Memory B cell (primary cell): ENCODE measurements at places on chromosomes 1 and 21.

DNA sequence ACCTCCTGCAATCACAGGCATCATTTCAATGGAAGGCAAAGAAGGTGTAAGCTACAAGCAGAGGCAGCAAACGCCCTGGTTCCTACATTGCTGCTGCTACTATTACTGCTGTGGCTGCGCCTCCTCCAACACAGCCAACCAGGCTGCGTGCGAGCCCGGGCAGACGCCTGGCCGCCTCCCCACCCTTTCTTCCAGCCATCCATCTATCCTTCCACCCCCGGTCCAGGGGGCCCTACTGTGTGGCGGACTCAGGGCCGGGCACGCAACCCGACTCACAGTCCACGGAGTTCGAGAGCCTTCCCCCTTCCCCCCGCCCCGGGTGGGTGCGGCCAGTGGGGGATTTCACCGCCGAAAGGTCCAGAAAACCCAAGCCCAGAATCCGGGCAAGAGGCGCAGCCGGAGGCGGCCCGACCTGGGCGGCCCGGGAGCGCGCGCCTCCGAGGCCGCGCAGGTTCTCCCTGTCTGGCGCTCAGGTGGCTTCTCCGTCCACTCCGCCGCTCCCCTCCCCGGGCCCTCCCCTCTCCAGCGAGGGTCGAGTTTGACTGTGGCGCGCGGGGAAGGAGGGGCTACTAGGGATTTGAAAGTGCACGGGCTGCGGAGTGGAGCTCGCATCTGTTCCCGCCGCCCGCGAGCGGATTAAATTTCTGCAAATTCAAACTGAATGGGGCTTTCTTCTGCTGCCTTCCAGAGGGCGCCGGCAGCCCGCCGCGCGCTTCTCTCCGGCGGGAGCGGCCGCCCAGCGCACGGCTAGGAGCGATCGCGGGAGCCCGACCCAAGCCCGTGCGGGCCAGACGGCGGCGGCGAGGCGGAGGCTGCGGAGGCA is at the start of gene HUNK:
HUNK (plus strand) TSS at position 569 of the 823 bp plus-strand sequence. CDS start 655 bp downstream, outside the sequence.
- peak within 1 kb of the TSS; percentile 84 for H3K4me3 ChIP-seq
- peak; percentile 24 for DNase-seq
- H3K36me3 ChIP-seq = no peaks in the 10 kb centered on the region
- peaks cover 24% of the 10 kb centered on the region for H3K27me3 ChIP-seq

GRCh38 chr1:203589171-203589570 is 37.5 kb upstream of the ATP2B4 start:
- H3K4me3 ChIP-seq = no peak overlapping the region
- H3K36me3 ChIP-seq = no peaks in the 10 kb centered on the region
- no peak overlapping the region for H3K27ac ChIP-seq
- no peak for DNase-seq

DNA sequence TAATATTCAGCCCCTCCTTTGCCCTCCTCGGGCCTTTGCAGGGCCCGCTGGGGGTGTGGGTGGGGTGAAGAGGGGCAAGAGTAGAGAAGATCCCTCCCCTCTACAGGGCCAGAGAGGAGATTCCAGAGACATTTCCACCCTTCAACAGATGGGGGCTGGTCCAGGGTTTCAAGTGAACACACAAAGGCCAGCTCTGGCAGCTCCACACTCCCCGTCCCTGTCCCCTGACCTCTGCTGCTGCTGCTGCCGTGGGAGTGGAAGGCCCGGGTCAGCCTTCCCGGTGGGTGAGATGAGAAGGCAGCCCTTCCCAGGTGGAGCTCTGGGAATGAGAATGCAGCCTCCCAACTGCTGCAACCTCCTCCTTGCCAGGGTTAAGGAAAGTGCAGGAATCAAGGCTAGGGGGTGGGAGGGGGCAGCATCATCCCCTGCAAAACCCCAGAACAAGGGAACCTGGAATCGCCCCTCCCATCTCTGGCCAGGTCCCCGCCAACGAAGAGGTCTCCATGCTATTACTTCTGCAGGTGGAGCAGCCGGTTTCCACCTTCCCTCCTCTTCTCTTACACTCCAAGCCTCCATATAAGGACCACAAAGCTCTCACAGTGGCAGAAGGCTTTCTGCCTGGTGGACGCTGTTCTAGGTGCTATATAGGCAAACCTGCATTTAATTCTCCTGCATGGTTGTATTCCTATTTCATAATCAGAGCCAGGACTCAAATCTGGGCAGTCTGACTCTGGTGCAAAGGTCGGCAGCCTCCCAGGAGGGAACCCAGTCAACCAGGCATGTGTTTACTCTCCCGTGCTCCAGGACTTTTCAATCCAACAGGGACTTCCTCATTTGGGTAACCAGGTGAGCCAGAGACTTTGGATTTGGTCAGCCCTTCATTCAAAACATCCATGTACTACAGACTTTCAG is 22.9 kb upstream of the ARHGEF10L start:
- peaks cover 15% of the 10 kb centered on the region for H3K27me3 ChIP-seq
- DNase-seq = no peak
- H3K36me3 ChIP-seq = peaks cover 2% of the 10 kb centered on the region
- no peak overlapping the region for H3K4me3 ChIP-seq

DNA sequence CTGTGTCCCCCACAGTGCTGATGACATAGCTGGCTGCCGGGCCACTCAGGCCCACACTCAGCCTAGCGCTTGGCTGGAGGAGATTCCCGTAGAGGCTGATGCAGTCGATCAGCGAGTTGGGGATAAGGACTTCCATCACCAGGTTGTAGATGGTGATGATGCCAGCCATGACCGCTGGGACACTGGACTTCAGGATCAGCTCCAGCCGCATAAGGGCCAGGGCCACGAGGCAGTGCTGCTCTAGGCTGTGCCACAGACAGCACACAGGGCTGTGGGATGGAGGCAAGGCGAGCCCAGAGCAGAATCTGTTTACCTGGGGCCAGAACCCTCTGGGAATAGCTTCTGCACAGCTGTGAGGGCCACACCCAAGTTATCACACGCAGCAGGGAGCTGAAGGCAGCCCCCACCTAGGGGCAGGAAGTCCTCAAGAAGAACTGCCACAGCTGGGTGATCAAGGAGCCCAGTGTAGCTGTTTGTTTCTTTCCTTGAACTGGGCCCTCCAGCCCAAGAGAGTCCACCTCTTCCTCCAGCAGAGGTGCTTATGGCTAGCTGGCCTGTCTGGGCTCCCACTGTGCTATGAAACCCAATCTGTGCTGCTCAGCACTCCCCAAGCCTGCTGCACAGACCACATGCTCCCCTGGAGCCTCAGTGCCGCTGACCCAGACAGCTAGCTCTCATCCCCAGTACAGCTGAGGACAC is 6.2 kb downstream of the SLC2A1 start:
- peaks cover 25% of the 10 kb centered on the region for H3K36me3 ChIP-seq
- no peaks in the 10 kb centered on the region for H3K27me3 ChIP-seq
- H3K4me1 ChIP-seq = peaks cover 57% of the 10 kb centered on the region
- peak overlapping the region; percentile 89 for H3K4me3 ChIP-seq
- peak; percentile 60 for DNase-seq

- H3K27me3 ChIP-seq = peaks cover 13% of the 10 kb centered on the region
- no peak overlapping the region for H3K4me3 ChIP-seq
- DNase-seq = no peak
- H3K36me3 ChIP-seq = no peaks in the 10 kb centered on the region
Measured at GRCh38 chr1:236000781-236001180, 64.1 kb downstream of the NID1 start.

- no peaks in the 10 kb centered on the region for H3K27me3 ChIP-seq
- no peak for DNase-seq
- H3K27ac ChIP-seq = no peak overlapping the region
- H3K4me1 ChIP-seq = no peaks in the 10 kb centered on the region
- no peaks in the 10 kb centered on the region for H3K36me3 ChIP-seq
Measured at GRCh38 chr21:27306206-27306605, 339.3 kb upstream of the ADAMTS5 start.

DNA sequence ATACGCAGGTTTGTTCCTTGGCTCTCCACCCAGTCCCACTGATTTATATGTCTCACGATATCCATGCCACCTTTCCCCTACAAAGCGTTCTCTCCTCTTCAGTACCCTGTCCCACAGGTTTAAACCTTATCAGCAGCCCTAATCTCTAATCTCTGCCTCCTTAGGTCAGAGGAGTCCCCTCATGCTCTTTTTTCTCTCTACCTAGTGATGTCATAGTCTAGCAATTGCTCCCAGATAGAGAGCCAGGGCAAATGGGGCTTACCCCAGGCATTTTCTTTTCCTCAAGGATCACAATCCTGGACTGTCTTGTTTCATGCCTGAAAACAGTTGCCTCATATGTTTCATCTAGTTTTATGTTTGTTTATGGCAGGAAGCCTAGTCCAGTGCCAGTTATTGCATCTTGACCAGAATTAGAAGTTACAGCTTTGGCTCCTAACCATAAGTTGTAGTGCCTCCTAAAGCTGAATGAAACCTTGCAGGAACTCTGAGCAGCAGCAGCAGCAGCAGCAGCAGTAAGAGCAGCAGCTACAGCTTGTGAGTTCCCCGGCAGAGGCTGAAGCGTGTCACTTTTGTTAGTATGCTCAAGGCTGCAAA is 26.7 kb upstream of the TP53BP2 start:
- H3K4me3 ChIP-seq = no peak overlapping the region
- DNase-seq = no peak
- H3K36me3 ChIP-seq = no peaks in the 10 kb centered on the region
- H3K4me1 ChIP-seq = no peaks in the 10 kb centered on the region

DNA sequence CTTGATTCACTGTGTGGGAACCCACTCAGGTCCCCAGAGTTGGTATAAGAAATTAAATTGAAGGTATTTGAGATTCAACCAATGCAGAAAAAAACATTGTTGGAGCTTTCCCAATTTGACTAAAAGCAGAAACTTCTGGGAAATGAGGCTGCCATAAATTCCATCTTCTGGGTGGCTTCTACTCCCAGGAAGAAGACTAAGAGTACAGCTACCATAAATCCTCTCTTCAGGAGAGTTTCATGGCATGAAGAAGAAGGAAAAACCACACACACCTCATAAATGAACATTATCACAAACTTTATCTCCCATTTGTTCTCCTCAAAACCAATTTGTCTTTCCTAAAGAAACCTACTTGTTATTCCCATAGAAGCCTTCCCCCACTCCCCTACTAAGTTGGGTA is 283.9 kb downstream of the DPYD start:
- no peak overlapping the region for H3K4me3 ChIP-seq
- H3K27me3 ChIP-seq = no peaks in the 10 kb centered on the region
- no peak for DNase-seq
- H3K27ac ChIP-seq = no peak overlapping the region

GRCh38 chr1:39372105-39372504 is 119.3 kb upstream of the BMP8A start:
- no peak overlapping the region for H3K4me3 ChIP-seq
- H3K27ac ChIP-seq = no peak overlapping the region
- H3K27me3 ChIP-seq = no peaks in the 10 kb centered on the region
- H3K4me1 ChIP-seq = no peaks in the 10 kb centered on the region

GRCh38 chr1:40199126-40199525 is 37.9 kb downstream of the RLF start:
- peak overlapping the region; percentile 5 for H3K27ac ChIP-seq
- H3K36me3 ChIP-seq = peaks cover 10% of the 10 kb centered on the region
- peaks cover 2% of the 10 kb centered on the region for H3K4me1 ChIP-seq
- no peaks in the 10 kb centered on the region for H3K27me3 ChIP-seq

- no peaks in the 10 kb centered on the region for H3K27me3 ChIP-seq
- H3K27ac ChIP-seq = no peak overlapping the region
- DNase-seq = no peak
- H3K4me1 ChIP-seq = peaks cover 20% of the 10 kb centered on the region
- H3K4me3 ChIP-seq = no peak overlapping the region
Measured at GRCh38 chr1:52574594-52574993, 21.7 kb upstream of the TUT4 start.

GRCh38 chr1:203289982-203290260 is 15.4 kb upstream of the BTG2 start:
- H3K27me3 ChIP-seq = no peaks in the 10 kb centered on the region
- no peaks in the 10 kb centered on the region for H3K36me3 ChIP-seq
- peak overlapping the region; percentile 97 for H3K27ac ChIP-seq
- no peak for DNase-seq
- peaks cover 58% of the 10 kb centered on the region for H3K4me1 ChIP-seq
- peak overlapping the region; percentile 80 for H3K4me3 ChIP-seq

GRCh38 chr1:34847094-34847493 is 12.5 kb downstream of the SMIM12 start:
- no peak overlapping the region for H3K27ac ChIP-seq
- peaks cover 18% of the 10 kb centered on the region for H3K36me3 ChIP-seq
- no peak overlapping the region for H3K4me3 ChIP-seq
- no peak for DNase-seq
- peaks cover 21% of the 10 kb centered on the region for H3K4me1 ChIP-seq

DNA sequence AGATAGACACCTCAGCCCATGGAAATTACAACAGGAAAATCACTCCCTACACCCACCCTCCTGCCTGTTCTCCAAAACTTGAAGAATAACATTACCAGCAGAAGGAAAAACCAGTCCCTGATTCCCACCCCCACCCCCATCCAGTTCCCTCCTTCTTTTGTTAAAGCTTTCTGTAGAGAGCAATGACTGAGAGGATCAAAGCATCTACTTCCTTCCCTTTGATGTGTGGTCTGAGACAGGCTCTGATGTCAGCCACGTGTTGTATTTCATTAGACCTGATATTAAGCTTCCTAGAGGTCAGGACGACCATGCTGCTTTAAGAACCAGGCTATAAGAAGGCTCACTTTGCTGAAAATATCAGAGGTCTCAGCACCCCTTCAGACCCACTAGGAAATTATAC is 73.9 kb upstream of the HAO2 start:
- no peak for DNase-seq
- no peak overlapping the region for H3K4me3 ChIP-seq

DNA sequence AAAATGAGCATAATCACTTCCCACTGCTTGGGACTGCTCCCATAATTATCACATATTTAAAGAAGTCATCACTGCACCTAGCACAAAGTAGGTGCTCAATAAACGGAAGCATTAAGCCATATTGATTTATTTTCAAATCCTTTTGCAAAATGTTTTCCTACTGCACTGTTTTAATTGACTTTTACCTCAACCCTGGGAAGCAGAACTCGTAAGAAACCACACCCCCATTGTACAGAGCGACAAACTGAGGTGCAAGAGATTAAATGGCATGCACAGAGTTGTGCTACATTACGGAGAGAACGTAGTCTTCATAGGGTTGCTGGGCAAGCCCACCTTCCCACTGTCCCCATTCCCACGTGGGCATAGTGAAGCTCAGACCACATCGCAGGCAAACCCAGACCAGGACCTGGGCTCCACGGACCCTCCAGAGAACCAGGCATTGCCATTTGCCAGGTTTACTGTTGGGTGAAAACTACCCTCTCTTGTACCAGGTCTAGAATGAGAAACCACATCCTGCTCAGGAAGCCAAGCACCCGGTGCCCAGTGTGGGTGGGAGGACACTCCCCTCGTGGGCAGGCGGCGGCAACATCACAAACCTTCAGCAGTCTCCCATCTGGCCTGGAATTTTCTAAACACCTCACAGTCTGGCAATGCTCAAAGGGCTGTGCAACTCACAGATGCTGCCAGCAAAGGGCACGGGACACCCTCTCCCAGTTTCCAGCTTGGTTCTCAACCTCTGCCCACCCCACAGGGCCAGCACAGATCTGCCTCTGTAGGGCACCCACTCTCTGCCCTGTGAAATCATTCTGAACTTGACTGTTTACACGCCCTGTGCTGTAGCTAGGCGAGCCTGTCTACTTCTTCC is 8.2 kb downstream of the IFFO2 start:
- H3K4me3 ChIP-seq = peak overlapping the region; percentile 22
- no peaks in the 10 kb centered on the region for H3K27me3 ChIP-seq
- no peak for DNase-seq
- H3K27ac ChIP-seq = peak overlapping the region; percentile 100
